ENCODE measurements at places on chromosomes 11 and 22.

DNA sequence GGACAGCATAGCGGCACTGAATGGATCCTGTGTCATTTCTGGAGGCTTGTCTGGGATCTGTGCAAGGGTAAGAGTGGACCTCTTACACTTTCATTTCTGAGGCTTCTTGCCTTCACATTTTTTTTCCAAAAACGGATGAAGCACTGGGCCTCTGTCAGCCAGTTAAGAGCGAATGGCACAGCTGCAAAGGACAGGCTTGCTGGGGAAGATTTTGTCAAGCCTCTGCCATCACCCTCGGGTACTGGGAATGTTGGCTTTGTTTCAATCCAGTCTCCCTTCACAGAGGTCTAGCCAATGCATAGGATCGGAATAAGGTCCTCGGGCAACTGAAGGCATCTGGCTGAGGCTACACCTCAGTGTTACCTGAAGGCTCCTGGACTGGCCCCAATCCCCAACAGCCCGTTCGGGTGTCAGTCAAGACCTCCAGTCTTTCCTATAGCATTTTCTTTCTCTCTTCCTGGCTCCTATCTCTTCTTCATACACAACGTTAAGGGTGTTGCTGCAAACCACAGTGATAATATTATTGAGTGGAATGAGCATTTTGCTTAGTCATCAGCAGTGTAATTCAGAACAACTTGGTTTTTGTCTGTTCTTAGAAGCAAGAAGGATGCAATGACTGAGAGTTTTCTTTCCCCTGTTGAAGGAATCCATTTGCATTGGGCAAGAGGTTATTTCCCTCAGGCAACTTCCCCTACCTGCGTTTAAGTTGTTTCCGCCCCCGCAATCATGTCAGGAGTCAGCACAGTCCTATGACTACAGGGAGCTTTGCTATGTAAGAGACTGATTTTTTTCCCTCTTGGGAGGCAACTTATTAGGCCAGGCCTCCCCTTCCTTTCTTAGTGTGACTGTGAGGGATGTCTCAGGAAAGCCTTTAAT, 22.8 kb downstream of the NPAT start:
- no peak for DNase-seq

GRCh38 chr11:118217575-118217974, 7.2 kb downstream of the JAML start:
- no peak for DNase-seq

DNA sequence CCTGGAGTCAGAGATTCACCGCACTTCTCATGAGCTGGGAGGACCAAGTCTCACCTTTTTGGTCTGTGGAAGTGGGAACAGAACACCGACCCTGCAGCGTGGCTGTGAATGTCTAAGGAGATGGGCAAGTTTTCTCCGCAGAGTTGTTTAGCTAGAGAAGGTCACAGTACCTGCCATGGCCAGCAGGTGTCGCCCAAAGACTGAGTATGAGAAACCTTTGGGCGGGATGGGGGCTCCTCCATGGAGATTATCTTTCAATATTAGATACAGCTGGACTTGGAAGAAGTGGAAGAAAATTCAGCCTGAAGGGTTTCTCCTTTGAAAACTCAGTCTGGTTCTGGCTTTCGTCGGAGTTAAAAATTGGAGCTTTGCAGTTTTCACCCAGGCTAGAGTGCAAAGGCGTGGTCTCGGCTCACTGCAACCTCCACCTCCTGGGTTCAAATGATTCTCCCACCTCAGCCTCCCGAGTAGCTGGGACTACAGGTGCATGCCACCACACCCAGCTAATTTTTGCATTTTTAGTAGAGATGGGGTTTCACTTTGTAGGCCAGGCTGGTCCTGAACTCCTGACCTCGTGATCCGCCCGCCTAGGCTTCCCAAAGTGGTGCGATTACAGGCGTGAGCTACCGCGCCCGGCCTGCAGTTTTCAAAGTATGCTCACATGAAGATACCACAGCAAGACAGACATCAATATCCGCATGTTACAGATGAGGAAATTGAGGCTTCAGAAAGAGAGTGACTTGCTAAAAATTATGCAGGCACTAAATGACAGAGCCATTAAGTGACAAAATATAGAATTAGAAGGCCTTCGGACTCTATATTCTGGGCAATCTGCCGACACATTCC, 10.7 kb upstream of the DSCAML1 start:
- DNase-seq = no peak

DNA sequence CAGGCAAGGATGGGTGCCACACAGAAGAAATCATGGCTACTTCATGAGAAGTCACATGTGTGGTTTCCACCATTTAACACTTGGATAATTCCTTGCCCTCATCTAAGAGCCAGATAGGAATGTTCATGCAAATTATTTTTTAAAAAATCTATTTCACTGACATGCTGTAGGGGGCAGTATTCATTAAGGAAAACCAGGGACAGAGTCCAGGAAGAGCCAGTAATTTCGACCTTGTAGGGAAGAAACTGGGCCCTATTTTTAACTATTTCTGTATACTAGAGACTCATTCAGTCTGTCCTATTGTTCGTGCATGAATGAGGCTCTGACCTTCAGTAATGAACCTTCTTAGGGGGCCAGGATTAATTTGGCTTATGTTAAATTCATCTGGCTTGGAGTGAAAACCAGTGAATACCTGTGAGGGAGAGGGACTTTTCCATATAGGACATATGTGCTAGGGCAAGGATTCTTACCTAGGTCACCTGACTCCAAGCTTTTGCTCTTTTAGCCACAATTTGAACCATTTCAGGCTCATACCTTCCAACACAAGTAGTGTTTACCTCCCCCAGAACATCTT, 192.7 kb downstream of the NAV2 start:
- DNase-seq = no peak

- DNase-seq = no peak
Observed at GRCh38 chr11:116698080-116698479, 74.7 kb downstream of the BUD13 start.

- DNase-seq = no peak
Observed at GRCh38 chr11:39304586-39304985, 2154.9 kb downstream of the LRRC4C start.

DNA sequence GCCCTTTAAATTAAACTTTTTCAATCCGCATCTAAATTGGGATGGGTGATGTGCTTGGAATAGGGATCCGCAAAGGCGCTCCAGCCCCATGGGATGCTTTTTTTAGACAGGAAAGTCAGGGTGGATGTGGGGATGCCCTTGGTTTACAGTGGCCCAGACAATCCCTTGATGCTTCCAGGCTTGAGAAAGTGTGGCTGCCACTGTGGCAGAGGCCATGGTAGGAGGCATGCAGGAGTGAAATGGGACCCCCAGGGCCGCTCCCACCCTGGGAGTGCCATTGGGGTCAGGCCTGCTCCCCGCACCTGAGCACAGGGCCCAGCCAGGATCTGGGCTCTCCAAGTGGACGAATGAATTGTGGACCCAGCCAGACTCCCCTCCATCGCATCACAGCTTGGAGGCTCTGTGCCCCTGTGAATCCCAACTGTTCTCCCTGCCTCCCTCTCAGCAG, 75.8 kb downstream of the COMMD9 start:
- no peak for DNase-seq

DNA sequence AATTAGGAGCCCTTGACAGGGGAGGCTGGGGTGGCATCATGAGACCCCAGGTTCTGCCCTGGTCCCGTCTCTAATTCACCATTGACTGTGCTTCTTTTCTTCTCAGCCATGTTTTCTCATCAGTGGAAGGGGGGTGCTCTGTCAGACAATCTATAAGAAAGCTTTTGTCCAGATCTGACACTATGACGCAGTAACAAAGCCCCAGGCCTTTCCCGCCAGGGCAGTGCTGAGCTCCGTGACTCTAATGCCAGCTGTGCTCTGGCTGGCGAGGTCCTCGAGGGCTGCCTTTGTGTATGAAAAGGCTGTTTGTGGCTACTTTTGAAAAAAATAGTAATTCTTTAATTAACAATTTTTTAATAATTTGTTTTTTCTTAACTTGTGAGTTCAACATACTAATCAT, 3.2 kb downstream of the CD6 start:
- no peak for DNase-seq

DNA sequence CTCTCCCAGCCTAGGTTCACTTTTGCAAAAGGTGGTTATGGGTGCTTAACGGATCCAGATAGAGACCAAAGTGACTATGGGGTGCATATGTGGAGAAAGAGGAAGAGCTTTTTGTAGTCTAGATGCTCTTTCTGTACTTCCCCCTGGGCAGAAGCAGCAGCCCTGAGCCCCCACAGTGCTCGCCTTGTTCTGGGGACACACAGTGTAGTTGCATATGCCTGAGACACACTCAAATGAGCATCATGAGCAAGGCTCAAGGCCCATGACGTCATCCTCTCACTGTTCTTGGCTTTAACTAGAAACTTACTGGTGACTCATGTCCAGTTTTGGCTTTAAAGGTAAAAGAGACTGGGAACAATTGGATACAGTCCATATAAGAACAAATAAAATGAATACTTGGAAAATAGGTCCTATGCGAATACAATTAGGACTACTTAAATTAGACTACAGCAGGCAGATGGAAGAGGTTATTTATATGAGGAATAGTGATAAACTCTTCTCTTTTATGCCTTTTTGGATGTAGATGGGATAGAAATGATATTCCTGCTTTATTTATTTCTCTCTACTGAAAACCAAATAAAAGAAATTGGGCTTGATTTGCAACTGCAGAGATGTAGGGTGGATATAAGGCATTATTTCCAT, 20.1 kb upstream of the PEX26 start:
- DNase-seq = no peak

DNA sequence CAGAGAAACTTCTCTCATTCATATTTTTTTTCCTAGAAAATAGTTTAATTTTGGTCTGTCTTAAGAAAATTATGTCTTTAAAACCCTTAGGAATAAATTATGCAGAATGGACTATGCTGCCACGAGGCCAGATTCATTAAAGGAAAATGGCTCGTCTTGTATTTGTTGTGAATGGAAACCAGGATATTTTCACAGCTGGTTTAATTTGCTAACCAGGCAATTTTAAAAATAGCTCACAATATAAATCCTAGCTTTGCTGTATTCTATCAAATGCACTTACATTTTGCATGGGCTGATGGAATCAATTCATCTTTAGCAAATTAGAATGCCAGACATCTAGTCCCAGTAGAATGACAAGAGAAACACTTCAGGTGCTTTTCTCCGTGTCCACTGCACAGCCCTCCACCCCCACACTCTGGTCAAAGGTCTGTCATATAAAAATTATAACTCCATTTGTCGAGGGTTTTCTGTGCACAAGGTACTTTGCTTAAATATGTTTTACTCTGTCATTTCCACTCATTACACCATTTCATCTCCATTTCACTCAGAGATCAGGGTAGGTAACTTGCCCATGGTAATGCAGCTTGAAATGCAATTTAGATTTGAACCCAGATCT, 20.3 kb upstream of the TNRC6B start:
- DNase-seq = no peak

DNA sequence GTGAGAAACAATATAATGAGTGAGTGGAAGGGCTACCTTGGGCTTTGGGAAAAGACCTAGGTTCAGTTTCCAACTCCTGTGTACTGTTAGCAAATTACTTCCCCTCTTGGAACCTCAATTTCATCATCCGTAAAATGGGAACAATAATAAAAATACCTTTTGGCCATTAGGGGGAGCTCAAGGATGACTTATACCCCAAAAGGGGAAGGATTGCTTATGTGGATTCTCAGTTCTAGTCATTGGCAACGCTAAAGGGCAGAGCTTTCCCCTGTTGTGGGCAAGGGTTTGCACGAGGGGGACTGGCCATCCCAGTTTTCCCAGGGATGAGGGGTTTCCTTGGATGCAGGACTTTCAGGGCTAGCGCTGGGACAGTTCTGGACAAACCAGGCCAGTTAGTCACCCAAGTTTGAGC, 3.1 kb upstream of the COMMD9 start:
- no peak for DNase-seq

- DNase-seq = no peak
Observed at GRCh38 chr11:118846181-118846935, 37.3 kb upstream of the CXCR5 start.

DNA sequence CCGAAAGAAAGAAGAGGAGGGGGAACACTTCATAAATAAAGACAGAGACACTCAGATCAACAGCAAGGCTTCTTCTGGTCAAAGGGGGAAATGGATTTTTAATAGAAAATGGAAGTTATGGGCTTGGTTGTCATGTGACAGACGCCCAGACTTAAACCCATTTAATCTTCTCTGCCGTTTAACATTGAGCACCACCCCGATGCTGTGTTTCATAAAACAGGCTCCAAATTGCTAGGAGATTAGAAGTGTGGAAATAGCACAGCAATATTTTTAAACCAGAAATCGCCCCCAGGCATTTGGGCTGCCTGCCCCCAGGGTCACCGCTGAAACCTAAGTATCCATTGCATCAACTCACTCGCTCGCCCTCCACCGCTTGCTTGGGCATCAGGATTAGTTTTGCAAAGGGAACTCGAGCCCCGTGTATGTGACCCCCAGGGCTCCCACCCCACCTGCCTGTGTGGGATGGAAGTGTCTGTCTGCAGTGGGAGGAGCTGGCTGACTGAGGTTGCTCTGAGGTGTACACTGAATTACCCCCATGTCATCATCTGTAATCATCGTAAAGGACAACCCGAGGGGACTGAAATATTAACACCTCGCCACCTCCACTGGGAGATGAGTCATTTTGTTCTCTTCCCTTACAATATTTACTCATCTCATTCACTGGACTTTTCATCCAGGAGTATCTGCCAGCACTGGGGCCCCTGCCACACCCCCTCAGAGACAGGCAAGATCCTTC, 10.7 kb downstream of the DSCAML1 start:
- no peak for DNase-seq

- DNase-seq = no peak
Observed at GRCh38 chr11:57459164-57460021, 935 bp upstream of the RTN4RL2 start.
